ENCODE measurements at places on chromosomes 1 and 21. TPM values are rescaled to one million over a fixed set of nuclear protein-coding genes. Genes with fewer than 3 reads are reported as not detected.

Gene ELAPOR1
- 0.26 TPM for total RNA-seq

Gene MYCL
- 0.32 TPM for total RNA-seq

Gene MARK1
- 19.2 TPM for total RNA-seq

Gene SMCP
- total RNA-seq, result not detected

Gene RCSD1
- 12.7 TPM for total RNA-seq

Gene SERPINC1
- not detected for total RNA-seq

Gene C1orf185
- total RNA-seq, result not detected

Gene CLEC20A
- total RNA-seq, result not detected

Gene TTC3
- total RNA-seq, result 141 TPM

Gene TNFRSF1B
- 95.6 TPM for total RNA-seq

Gene RAB42
- 10.2 TPM for total RNA-seq

Gene HTR1D
- not detected for total RNA-seq

Gene LAMC1
- 370 TPM for total RNA-seq

Gene ANKRD35
- 4.3 TPM for total RNA-seq

Gene HTR6
- total RNA-seq, result not detected

Gene SLC44A3
- total RNA-seq, result 3.5 TPM

Gene USH2A
- total RNA-seq, result not detected

Gene RGS8
- total RNA-seq, result not detected

Gene DNAJC6
- 1.9 TPM for total RNA-seq

Gene CNTN2
- not detected for total RNA-seq

Gene PRR9
- not detected for total RNA-seq

Gene CLCNKB
- total RNA-seq, result 0.35 TPM

Gene S100A16
- 107 TPM for total RNA-seq

Gene DMBX1
- 0.45 TPM for total RNA-seq

Gene CYP4X1
- 4.3 TPM for total RNA-seq

Gene SIM2
- total RNA-seq, result not detected

Gene PLA2G2C
- 0.74 TPM for total RNA-seq

Gene ELF3
- total RNA-seq, result 1.9 TPM

Gene DDR2
- 187 TPM for total RNA-seq

Gene PBX1
- total RNA-seq, result 87.2 TPM

Gene TPTE
- not detected for total RNA-seq
